ENCODE measurements at places on chromosomes 13 and 19.

DNA sequence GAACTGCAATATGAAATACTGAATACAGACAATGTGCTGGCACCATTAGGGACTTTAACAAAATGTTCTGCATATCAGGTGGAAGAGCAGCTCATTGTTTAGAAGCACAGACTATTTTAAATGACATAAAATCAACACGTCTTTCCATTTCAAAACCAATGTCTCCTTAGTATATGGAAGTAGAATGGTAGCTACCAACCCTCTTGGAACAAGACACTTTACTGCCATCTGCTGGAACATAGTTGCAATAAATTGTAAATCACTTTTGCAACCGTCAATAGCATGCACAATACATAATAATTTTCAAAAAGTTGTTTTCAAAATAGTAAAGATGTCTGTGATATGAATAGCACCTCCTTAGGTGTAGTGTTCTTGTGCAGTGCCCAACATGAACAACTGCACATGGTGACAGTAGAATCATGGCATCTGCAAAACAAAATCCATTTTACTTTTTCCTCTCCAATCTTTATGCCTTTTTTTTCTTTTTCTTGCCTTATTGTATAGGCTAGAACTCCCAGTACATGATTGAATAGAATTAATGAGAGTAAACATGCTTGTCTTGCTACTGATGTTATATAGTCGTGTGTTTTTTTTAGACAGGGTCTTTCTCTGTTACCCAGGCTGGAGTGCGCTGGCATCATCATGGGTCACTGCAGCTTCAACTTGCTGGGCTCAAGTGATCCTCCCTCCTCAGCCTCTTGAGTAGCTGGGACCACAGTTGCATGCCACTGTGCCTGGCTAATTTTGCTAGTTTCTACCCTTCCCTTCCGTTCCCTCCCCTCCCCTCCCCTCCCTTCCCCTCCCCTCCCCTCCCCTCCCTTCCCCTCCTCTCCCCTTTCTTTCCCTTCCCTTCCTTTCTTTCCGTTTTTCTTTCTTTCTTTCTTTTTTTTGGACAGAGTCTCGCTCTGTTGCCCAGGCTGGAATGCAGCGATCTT lies 7.8 kb upstream of the LYPD5 start:
- peak; percentile 68 for DNase-seq

DNA sequence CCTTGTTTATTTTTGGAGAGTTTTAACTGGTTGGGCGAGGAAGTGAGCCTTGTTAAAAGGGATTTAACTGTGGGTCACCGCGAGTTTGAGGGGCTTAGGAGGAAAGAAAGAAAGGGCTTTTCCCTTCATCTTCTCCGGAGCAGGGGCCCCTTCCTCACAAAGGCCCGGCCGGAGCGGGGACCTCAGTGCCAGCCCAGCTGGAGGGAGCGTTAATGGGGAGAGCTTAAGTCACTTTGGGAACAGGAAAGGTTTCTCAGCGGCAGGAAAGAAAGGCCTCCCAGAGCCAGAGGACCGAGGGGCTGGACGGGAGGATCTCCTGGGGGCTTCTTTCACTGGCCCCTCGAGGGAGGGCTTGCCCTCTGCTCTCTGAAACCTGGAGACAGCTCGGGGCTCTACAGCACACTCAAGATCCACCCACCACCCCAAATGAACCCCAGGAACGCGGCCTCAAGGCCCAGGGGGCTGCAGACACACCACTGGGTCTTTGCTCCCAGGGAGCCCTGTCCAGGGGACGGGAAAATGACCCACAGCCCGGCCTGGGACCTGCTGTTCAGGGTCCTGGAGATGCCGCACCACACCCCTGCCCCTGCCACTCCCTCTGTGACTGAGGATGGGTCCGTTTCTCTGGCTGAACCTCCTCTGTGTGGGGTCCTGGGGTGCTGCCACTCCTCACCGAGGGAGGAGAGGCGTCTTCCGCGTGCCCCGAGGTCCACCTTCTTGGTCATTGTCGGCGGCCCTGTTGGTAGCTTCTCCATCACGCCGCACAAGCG lies 128.3 kb downstream of the URI1 start:
- no peak for DNase-seq

- no peak for DNase-seq
Observed at GRCh38 chr19:18875726-18876125, 20.2 kb downstream of the CERS1 start.

DNA sequence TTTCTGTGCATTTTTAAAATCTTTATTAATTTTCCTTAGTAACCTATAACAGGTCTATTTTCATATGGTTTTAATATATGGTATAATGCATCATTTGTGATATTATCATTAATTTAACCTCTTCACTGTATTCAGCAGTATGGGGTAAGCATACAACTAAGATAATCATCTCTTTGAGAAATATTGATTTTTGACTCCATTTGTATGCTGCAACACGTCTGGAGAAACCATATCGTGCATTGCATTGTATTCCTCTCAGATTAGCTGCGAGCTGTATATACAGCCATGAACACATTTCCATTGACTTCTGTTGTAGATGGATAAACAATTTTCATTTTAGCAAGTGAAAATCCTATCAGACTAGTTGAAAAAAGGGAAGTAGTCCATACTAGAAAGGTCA lies 2275.8 kb upstream of the PCDH20 start:
- no peak for DNase-seq

DNA sequence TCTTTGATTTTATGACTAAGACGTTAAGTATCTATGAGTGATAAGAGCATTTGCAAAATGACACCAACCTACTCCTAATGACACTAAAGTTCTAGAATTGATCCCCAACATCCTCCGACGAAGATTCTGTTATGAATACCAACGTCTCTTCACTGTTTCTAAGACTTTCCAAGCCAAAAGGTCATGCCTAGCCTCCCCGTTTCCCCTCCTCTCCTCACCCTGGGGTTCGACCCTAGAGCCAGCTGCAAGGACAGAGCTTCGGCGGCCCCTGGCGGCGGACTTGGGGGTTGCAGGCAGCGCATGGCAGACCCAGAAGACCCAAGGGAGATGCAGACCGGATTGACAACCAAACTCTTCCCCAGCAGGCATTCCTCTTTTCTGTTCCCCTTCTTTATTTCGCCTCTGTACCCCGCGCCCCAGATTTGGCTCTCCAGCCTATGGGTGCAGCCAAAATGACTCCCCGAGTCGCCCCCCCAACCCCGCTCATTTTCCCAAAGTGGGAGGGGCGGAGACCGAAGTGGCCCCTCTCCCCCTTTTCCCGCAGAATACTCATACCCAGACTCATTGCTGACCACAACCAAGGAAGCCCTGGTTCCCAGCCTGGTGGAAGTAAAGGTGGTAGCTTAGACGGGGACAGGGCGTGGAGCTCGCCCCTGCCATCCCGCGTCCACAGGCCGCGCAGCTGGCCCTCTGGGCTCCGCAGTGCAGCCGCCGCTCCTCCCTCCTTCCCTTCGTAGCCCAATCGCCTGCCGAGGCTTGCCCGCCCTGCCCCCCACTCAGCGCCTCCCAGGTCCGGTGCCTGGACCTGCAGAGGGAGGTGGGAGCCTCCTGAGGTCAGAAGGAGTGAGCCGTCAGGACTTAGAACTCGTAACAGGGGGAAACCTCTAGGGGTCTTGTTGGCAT lies 4.1 kb upstream of the EML2 start:
- peak; percentile 86 for DNase-seq

DNA sequence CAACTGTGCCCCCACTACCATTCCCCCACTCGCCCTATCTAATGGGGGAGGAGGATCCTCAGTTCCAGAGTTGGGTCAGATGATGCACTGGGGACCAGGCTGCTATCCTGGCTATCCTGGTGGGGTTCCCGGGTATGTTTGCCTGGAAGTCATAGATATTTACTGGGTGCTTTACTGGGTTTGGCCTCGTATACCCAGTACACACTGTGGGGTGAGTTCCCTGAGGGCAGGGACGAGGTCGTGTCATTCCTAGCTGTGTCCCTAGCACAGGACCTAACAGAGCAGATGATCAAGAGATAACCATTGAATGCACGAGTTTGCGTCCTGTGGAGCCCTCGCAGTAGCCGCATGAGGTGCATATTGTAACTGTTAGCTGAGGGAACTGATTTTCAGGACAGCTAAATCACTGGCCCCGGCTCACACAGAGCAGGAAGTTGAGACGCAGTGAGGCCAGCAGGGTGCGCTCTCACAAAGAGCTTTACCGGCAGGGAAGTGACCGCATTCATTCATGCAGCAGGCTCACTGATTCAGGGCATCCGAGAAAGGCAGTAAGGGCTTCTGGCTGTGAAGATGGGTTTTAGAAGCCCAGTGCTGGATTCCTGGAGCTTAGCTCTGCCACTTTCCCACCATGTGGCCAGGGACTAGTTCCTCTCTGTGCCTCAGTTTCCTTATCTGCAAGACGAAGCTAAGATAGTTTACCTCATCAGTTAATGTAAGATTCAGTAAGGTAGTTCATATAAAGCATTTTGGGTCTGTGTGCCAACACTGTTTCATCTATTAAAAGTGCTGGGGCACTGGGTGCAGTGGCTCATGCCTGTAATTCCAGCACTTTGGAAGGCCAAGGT lies 6.0 kb downstream of the RUVBL2 start:
- DNase-seq: peak; percentile 35

DNA sequence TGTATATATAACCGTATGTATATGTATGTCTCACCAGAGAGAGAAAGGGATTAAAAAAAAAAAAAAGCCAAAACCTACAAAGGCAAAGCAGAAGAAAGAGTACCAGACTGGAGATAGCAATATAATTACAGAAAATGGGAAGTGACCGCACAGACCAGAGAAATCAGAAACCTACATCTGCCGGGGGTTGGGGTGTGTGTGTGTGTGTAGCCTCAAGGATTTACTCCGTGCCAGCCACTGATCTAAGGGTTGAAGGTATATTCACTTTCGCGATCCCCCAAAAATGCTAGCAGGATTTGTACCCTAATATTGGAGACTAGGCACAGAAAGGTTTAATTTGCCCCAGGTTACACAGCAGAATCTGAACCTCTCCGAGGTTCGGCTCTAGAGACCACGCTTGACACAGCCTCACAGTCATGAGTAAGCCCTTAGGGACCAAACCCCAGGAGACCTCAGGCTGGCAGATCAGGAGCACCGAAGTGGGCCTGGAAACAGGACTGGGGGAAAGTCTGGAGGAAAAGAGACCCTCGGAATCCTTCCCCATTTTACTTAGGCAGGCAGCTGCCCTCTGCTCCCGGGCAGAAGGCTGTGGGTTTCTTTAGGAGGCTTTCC lies 14.8 kb downstream of the ARL11 start:
- DNase-seq: peak; percentile 55

DNA sequence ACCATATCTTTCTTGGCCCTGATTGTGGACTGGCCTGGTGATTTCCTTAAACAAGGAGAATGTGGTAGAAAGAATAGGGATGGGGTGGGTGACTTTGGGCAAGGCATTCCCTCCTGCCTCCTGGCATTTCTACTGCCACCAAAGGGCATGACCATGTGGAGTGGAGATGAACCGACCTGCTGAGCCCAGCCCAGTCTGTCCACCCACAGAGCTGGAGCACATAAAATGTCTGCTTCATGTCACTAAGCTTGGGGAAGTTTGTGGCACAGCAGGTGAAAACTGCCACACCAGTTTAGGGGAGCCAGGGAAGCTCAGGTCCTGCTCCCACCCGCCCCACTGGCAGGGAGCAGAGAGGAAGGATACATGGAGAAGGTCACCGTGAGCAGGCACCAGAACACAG lies 6.3 kb downstream of the TMEM161A start:
- no peak for DNase-seq

DNA sequence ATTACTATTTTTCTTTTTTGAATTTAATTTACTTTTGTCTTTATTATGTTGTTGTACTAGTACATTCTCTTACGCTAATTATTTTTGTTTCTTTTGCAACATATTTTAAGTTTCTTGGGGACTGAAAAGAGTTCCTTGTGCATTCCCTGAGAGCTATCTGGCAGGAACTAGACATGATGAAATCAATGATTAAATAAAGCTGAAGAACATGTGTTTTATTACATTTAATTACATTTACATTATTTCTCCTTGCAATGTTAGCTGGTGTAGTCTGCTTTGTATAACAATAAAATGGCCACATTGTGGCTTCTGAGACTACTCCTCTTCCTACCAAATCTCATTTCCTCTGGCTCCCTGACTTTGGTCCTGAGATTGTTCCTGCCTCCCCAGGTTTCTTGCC lies 244.9 kb downstream of the NDFIP2 start:
- no peak for DNase-seq

DNA sequence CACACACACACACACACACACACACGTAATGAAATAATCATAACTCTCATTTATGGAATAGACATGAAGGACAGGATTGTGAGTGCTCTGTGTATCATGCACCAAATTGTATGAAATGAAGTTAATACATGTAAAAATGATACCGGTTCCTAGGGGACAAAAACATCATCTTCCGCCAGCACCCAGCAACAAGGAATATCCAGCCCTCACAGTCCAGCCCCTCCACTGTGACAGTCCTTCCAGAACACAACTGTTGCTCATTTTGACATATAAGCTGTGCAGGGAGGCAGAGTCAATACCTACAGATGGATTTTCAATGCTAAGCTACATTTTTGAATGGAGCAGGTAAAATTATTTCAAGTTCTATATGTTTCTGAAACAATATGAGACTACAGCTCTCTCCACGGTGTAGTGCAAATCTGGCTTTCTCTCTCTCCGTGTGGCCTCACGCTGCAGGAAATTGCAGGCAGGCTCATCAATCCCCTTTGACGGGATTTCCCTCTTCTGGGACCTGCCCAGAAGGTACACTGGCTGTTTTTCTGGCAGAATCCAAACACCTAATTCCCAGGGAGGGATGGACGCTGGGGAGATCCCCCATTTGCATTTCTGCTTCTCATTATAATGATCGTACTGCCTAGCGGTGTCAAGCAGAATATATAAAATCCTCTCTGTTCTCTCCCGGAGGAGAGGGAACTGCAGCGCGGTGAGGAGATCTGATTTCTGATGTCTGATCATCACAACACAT lies 494.0 kb downstream of the LIG4 start:
- DNase-seq: no peak

DNA sequence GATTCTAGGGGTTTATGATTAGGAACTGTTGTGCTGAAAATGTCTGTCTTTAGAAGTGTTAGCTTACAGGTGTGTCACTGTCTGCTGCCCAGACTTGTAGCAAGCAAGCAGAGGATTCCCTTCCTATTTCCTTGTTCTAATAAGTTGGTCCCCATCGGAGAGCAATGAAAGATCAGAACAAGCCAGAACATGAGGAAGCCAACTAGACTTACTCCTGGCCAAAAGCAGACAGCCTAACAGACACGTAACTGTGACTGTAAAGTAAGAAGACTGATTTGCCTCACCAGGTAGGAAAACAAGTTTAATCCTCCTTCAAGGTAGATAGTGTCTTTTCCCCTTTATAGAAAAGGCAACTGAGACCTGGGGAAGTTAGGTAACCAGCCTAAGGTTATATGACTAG lies 12.5 kb downstream of the POLR1D start:
- DNase-seq: no peak

DNA sequence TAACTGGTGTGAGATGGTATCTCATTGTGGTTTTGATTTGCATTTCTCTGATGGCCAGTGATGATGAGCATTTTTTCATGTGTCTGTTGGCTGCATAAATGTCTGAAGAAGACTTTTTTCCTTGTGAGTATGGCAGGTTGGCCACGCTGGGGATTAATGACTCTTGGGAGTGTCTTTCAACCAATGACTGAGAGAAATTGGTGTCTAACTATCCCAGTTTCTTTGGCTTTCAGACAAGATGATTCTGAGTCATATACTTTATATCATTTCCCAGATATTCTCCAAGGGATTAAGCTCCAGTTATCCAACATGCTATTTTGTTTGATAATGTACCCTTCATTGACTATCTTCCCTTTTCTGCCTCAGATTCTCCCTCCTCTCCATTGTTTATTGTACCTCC lies 35.5 kb upstream of the CSNK1A1L start:
- no peak for DNase-seq

Data from CD14-positive monocyte (primary cell).